ENCODE measurements at places on chromosomes 2 and 18. TPM values are rescaled to one million over a fixed set of nuclear protein-coding genes. Genes with fewer than 3 reads are reported as not detected.

The NTSR2 gene
- total RNA-seq: 1.1 TPM

The NOSTRIN gene
- total RNA-seq: 20.4 TPM

The GRHL1 gene
- 12.0 TPM for total RNA-seq

The ALPI gene
- 0.20 TPM for total RNA-seq

The C18orf54 gene
- total RNA-seq: 9.3 TPM

The EVA1A gene
- 2.2 TPM for total RNA-seq

The KLHL29 gene
- total RNA-seq: 8.7 TPM

The CD207 gene
- total RNA-seq: 0.06 TPM

The USP34 gene
- 206 TPM for total RNA-seq

The SCN7A gene
- total RNA-seq: 24.0 TPM

The CYP27C1 gene
- total RNA-seq: 1.0 TPM

The UGT1A8 gene
- not detected for total RNA-seq

The EGR4 gene
- 0.10 TPM for total RNA-seq

The NAT8 gene
- total RNA-seq: not detected

DNA sequence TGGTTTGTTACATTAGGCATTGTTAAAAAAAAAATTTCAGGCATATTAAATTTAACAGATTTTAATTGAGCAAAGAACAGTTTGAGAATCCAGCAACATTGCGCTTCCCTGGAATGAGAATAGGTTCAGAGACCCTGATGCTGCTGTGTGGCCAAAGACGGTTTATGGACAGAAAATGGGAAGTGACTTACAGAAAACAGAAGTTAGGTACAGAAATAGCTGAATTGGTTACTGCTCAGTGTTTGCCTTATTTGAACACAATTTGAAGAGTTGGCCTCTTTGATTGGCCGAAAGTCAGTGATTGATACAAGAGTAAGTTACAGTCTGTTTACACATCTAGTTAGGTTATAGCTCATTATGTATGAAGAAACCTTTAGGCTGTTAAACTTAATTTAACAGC lies 6.0 kb upstream of the NEDD4L start:
- DNase-seq: no peak

- DNase-seq: no peak
These were observed 19.1 kb upstream of the AFTPH start for GRCh38 chr2:64504774-64505720.

- no peak for DNase-seq
These were observed 6.0 kb upstream of the INPP5D start for GRCh38 chr2:233053928-233054784.

GRCh38 chr2:156437272-156437930 lies 1.2 kb downstream of the GPD2 start:
- no peak for DNase-seq

DNA sequence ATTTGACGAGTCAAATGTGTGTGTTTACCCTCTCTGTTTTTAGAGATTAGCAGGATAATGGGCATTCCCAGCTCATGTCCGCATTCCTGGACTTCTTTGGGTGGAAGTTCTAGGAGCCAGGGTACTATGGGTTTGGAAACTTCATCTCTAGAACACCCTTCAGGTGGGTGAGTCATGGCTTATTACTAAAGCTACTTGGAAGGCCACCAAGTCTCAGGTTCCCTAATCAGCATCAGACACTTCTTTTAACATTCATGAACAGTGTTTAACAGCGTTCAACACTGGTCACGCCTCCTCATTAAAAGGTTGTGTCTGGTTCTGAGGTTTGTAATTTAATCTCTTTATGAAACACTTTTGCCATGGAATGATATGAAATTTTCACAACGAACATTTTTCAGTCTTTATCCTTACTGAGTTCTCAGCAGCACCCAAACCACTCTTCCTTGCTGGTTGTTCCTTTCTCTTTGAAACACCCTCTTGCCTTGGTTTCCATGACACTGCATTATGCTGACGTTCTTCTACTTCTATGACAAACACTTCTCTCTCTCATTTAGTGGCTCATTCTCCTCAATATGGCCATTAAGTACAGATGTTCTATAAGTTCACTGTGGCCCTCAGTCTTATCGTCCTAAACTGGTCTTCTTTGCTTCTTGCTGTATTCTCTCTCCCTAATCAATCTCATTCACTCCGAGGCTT lies 49.3 kb downstream of the MMADHC start:
- DNase-seq: no peak

DNA sequence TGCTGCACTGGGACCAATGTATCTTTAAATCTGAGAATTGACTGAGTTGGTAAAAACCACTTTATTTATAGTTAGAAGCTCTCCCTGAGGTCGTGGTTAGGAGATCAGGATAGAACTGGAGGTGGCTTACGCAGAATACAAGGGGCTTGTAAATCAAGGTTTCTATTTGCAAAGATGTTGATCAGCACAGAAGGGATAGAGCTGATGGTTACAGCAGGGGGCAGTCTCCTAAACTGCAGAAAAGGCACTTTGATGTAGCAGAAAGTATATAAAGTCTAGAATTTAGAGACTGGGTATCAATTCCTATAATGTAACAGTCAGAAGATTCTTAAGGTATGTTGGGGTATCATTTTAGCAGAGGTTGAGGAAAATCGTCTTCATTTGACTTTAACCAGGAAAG lies 25.2 kb upstream of the ACVR1 start:
- no peak for DNase-seq

GRCh38 chr2:11746807-11747459 lies 501 bp downstream of the LPIN1 start:
- DNase-seq: no peak

- no peak for DNase-seq
These were observed 59.4 kb downstream of the HK2 start for GRCh38 chr2:74893332-74893731.

- no peak for DNase-seq
These were observed 41.0 kb downstream of the MYO3B start for GRCh38 chr2:170218931-170219330.

GRCh38 chr2:164928101-164928673 lies 27.1 kb downstream of the SLC38A11 start:
- no peak for DNase-seq

DNA sequence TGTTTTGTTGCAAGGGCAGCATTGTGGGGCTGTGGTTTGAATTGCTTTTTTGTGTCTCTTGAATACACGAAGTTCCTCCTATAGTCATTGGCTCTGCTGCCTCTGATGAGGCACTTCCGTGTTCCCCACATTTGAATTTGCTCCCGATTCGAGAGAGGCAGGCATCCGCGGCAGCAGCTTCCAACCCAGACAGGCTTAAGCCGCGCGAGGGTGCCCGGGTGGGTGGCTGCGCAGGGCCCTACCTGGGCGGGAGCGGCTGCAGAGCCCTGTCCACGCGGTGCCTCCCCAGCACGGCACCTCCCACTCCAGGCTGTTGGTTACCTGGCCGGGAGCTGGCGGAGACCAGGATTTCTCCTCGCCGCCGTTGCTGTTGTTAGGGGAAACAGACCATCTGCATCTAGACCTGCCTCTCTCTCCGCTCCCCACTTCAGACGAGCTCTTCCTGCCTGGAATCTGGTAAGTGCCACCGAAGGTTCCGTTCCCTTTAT lies 151.3 kb downstream of the NEDD4L start:
- peak; percentile 61 for DNase-seq

- peak; percentile 68 for DNase-seq
These were observed 405.9 kb downstream of the XIRP2 start for GRCh38 chr2:167293943-167294775.

- DNase-seq: no peak
These were observed 70.4 kb upstream of the CYP1B1 start for GRCh38 chr2:38146275-38146906.

- no peak for DNase-seq
These were observed 149.3 kb downstream of the CSRNP3 start for GRCh38 chr2:165618806-165619205.

DNA sequence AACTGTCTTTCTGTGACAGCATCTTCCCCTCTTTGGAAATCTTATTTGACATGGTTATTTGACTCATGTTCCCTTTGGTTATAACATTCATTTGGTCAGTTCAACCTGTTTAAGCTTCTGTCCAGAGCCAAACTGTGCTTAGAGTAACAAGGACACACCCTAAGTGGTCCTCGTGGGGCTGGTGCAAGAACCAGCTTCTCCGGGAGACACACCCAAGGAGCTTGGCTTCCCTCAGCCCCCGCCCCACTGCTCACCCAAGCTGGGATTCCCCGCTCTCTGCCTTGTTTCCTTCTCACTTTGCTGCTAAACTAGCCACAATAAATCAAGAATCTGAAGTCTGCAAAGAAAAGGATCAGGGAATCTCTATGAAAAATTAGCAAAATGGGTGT lies 1.4 kb downstream of the SCYGR3 start:
- DNase-seq: no peak

- no peak for DNase-seq
These were observed 132.8 kb upstream of the SATB2 start for GRCh38 chr2:199590321-199591203.

GRCh38 chr2:134693359-134694330 lies 25.2 kb downstream of the TMEM163 start:
- DNase-seq: no peak
